ENCODE measurements at places on chromosomes 2 and 18. TPM values are rescaled to one million over a fixed set of nuclear protein-coding genes. Genes with fewer than 3 reads are reported as not detected.

GRCh38 chr2:218370410-218371063, 11.5 kb upstream of the SLC11A1 start:
- DNase-seq, result no peak

The STARD6 gene
- not detected for total RNA-seq

- DNase-seq, result no peak
Measured at GRCh38 chr2:104790100-104790811, 63.7 kb upstream of the POU3F3 start.

- DNase-seq, result no peak
Measured at GRCh38 chr2:175233135-175233719, 51.7 kb upstream of the ATP5MC3 start.

GRCh38 chr18:9336827-9337226, 2.3 kb downstream of the TWSG1 start:
- DNase-seq, result no peak

The RGPD8 gene
- 14.6 TPM for total RNA-seq

- no peak for DNase-seq
Measured at GRCh38 chr2:241764275-241765241, 12.1 kb upstream of the GAL3ST2 start.

The EML4 gene
- 95.6 TPM for total RNA-seq

DNA sequence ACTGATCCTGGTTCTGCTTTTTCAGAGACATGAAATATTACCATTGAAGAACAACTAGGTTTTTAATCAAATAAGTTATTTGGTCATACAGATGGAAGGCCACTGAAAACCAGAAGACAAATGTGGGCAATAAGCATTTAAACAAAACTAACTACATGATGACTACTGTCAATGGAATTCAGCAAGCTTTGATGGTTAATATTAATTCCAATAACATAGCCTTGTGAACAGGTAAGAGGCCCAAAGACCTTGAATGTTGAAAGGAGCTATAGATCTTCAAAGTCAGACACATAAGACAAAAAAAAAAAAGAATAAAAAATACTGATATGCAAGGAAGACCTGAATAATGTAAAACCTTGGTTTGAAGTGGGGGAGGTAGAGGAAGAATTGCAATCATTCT, 1955.6 kb upstream of the CELF4 start:
- DNase-seq, result no peak

GRCh38 chr2:38308821-38309220, 68.3 kb downstream of the ATL2 start:
- DNase-seq, result no peak

- DNase-seq, result no peak
Measured at GRCh38 chr2:111209045-111209514, 88.4 kb downstream of the BCL2L11 start.

GRCh38 chr2:177972782-177973181, 99.8 kb downstream of the PDE11A start:
- DNase-seq, result no peak

The TGFA gene
- 0.77 TPM for total RNA-seq

The SPHKAP gene
- not detected for total RNA-seq

The INPP5D gene
- 9.4 TPM for total RNA-seq

DNA sequence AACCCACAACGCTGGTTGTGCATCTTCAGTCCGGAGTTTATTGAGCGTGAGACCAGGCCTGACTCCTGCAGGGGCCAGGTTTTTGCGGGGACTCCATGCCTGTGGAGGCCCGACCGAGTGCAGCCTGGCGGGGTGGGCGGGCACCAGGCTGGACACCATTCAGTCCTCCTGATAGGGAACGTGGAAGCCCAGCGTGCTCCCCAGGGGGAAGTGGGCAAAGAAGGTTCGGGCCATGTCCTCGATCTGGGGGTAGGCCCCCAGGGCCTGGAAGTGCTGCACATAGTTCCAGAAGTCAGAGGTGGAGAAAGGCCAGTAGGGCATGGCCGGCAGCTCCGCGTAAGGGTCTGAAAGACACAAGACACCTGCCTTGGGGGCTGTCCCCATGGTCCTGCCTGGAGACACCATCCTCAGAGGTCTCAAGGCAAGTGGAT, 1.4 kb downstream of the OTOS start:
- DNase-seq, result no peak

GRCh38 chr2:200523158-200523557, 2.8 kb upstream of the SGO2 start:
- DNase-seq, result no peak

GRCh38 chr18:25736516-25736915, 353.9 kb downstream of the SS18 start:
- no peak for DNase-seq

- DNase-seq, result no peak
Measured at GRCh38 chr2:30282721-30283120, 51.4 kb downstream of the LBH start.

GRCh38 chr18:57995331-57995730, 48.7 kb upstream of the NEDD4L start:
- no peak for DNase-seq

GRCh38 chr2:169362118-169362893, at the start of gene LRP2:
Gene LRP2, minus strand, starts transcription at chr2:169362534. Its CDS starts 135 bp downstream, at chr2:169362399.
- DNase-seq, result peak; percentile 55

The ACADL gene
- 13.2 TPM for total RNA-seq

- DNase-seq, result no peak
Measured at GRCh38 chr18:22378672-22379282, 38.9 kb downstream of the CTAGE1 start.

GRCh38 chr2:27747827-27748352, 23.6 kb upstream of the MRPL33 start:
- DNase-seq, result no peak

The CTNNA2 gene
- 5.1 TPM for total RNA-seq

GRCh38 chr18:68429841-68430240, 285.1 kb downstream of the TMX3 start:
- DNase-seq, result no peak

The ELOA2 gene
- not detected for total RNA-seq

GRCh38 chr2:86577817-86578456, 14.7 kb upstream of the CHMP3 start:
- no peak for DNase-seq

The SOX11 gene
- 46.2 TPM for total RNA-seq

DNA sequence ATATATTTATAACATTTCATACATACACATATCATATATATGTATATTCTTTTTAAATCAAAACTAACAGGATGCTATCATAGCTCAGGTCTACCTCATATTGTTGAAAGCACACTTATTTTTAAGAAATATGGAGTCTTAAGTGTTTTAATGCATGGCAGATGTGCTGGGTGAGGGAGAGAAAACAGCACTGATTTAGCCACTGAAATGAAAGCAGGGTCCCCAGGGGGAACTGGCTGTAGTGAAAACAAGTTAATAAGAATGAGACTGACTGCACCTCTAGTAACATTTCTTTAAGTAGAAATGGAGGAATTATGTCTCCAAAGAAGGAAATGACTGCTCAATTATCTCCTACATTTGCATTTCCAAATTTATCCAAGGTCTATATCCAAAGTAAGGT, 857.8 kb downstream of the DCDC2C start:
- no peak for DNase-seq

The CYP26B1 gene
- 1,322 TPM for total RNA-seq

- DNase-seq, result no peak
Measured at GRCh38 chr2:222912776-222913175, 51.9 kb downstream of the ACSL3 start.

- DNase-seq, result no peak
Measured at GRCh38 chr2:103792042-103792441, 1030.2 kb downstream of the TMEM182 start.

DNA sequence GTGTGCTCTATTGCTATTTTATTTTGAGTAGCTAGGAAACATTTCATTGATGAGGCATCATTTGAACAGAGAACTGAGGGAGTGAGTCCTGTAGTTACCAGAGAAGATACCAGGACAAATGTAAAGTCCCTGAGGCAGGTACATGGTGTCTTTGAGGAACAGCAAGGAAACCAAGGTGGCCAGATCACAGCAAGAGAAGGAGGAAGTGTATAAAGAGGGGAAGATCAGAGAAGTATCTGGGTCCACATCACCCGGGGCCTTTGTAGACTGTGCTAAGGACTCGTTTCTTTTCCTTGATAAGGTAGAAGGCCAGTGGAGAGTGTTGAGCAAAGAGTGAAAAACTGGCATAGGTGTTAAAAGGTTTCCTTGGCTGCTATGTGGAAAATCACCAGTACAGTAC, 34.8 kb upstream of the PLB1 start:
- DNase-seq, result no peak

- DNase-seq, result no peak
Measured at GRCh38 chr2:69975853-69976462, 14.5 kb upstream of the ASPRV1 start.

- no peak for DNase-seq
Measured at GRCh38 chr2:221731432-221732145, 159.5 kb upstream of the EPHA4 start.

DNA sequence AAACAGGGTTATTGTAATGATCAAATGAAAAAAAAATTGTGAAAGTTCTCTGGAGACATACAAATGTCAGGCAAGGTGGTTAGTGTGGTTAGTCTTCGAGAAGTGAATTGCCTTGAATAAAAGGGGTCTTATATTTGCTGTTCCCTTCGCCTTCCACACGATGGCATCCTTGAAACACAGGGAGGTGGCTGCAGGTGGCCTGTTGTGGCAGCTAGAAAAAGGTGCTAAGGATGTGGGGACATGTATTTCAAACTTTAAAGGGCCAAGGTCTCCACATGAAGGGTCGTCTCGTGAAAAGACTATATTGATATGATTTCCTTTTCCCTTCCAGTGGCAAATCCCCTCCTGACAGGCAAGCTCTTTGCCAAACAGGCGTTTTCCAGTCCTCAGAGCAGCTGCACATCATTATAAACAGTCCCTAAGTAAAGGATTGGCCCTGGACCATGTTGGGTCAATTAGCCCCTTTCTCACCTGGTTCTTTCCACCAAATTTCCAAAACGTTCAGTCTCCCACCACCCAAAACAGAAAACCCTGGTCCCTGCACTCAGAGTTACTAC, 68.5 kb downstream of the COPS8 start:
- no peak for DNase-seq

The FAP gene
- 47.1 TPM for total RNA-seq

DNA sequence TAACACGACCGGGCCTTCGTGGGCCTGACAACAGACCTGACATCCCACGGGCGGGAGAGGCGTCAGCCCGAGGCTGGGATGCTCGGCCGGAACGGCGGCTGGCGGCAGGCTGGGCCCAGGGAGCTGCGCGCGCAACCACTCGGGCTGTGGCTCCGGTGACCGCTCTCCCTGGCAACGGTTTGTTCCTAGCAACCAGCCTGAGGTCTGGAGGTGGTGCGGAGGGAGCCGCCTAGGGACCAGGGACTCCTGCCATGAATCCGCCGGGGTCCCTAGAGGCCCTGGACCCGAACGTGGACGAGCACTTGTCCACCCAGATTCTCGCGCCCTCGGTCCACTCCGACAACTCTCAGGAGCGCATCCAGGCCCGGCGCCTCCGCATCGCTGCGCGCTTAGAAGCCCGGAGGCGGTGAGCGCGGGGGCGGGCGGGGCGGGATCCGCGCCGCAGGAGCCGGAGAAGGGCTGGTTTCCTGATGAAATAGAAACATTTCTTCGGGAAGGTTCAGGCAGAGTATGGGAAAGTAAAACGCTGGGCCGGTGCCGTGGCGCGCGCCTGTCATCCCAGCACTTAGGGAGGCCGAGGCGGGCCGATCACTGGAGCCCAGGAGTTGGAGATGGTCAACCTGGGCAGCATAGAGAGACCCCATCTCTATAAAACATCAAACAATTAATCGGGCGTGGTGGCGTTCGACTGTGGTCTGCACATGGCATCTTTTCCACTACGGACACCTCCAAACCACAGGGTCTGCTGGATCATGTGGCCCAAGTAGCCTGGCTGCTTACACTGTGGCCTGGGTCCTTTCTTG, at the start of gene DRC1:
Gene DRC1, plus strand, starts transcription at position 182 of the 803 bp plus-strand sequence. Its CDS starts 70 bp downstream, at position 252.
- peak; percentile 86 for DNase-seq

GRCh38 chr2:236661061-236661761, 91.6 kb downstream of the ACKR3 start:
- DNase-seq, result no peak

GRCh38 chr2:173436088-173436487, 81.4 kb downstream of the CDCA7 start:
- no peak for DNase-seq

DNA sequence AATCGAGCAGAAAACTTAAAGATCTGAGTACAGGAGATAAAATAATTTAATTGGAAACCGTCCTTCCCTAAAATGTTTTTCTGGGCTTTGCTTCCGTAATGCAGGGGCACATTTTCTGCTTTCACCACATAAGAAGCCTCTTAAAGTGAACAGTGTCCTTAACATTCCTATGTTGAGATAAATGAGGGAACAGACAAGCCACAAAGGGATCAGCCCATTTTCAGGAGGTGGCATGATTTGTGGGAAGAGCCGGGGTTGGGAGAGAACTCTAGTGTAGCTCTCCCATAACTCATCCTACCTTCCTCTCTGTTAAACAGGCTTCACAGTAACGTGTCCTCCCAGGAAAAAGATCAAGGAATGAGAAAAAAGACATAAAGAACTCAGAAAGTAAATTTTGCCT, 56.9 kb upstream of the ACVR1C start:
- no peak for DNase-seq

The PAX3 gene
- total RNA-seq, result 0.41 TPM

The SCYGR4 gene
- not detected for total RNA-seq

GRCh38 chr2:232350804-232351685, 27.5 kb upstream of the ALPP start:
- no peak for DNase-seq

- DNase-seq, result no peak
Measured at GRCh38 chr2:224837066-224837465, 120.9 kb upstream of the CCDC195 start.

The COLEC12 gene
- total RNA-seq, result 70.5 TPM

The PLA2R1 gene
- 14.8 TPM for total RNA-seq

- no peak for DNase-seq
Measured at GRCh38 chr2:135187270-135187669, 135.2 kb downstream of the RAB3GAP1 start.

- DNase-seq, result no peak
Measured at GRCh38 chr18:49141491-49141890, 190.7 kb upstream of the SMAD7 start.

The SPR gene
- 11.4 TPM for total RNA-seq

- no peak for DNase-seq
Measured at GRCh38 chr2:28766070-28766469, 14.4 kb downstream of the PPP1CB start.

The VWA3B gene
- not detected for total RNA-seq

DNA sequence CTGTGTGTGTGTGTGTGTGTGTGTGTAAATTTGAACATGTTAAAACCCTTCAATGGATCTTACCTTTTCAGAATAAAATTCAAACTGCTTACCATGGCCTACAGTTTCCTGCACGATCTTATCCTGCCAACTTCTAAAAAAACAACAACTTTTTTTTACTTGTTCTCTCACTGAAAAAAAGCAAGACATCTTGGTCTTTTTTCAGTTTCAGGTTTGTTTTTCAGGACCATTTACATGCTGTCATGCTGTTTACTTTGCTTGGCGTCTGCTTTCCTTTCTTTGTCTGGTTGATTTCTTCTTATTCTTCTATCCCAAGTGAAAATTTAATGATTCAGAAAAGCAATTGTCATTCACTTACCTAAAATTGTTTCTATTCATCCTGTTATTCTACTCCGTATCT, 286.3 kb upstream of the TMEFF2 start:
- DNase-seq, result no peak

The CREG2 gene
- 0.42 TPM for total RNA-seq
